Liver (tissue), 10 donors: ENCODE measurements at places on chromosomes 3 and 15.

DNA sequence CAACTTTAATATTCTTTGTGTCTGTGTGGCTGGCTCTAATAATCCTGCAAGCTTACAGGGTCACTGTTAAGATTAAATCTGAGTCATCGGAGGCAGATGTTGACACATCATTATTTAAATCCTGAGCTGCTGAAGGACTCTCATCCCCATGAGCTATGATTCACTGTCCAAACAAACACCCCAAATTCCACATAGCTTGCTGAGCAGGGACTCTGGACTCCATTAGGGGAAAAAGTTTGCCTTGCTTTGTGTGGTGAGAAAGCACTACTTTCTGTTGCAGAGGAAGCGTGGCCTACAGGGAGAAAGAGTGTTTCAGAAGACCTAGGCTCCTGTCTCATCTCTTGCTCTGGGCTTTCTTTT lies 213.7 kb downstream of the PDCD6IP start:
- no peaks in the 10 kb centered on the region for H3K4me1 ChIP-seq
- no peaks in the 10 kb centered on the region for H3K36me3 ChIP-seq
- no peak overlapping the region for H3K4me3 ChIP-seq
- H3K27ac ChIP-seq = no peak overlapping the region
- H3K27me3 ChIP-seq = no peaks in the 10 kb centered on the region

GRCh38 chr15:89492111-89492641 lies 4.2 kb downstream of the RHCG start:
- no peaks in the 10 kb centered on the region for H3K36me3 ChIP-seq
- H3K27ac ChIP-seq = no peak overlapping the region
- H3K4me1 ChIP-seq = peaks cover 2% of the 10 kb centered on the region
- no peaks in the 10 kb centered on the region for H3K27me3 ChIP-seq
- DNase-seq = no peak

- no peaks in the 10 kb centered on the region for H3K36me3 ChIP-seq
- H3K4me1 ChIP-seq = no peaks in the 10 kb centered on the region
- no peak for DNase-seq
- H3K27ac ChIP-seq = no peak overlapping the region
- H3K27me3 ChIP-seq = no peaks in the 10 kb centered on the region
Observed at GRCh38 chr3:96000966-96001365, 813.4 kb upstream of the EPHA6 start.

- DNase-seq = no peak
- no peak overlapping the region for H3K4me3 ChIP-seq
- no peaks in the 10 kb centered on the region for H3K36me3 ChIP-seq
- no peak overlapping the region for H3K27ac ChIP-seq
- no peaks in the 10 kb centered on the region for H3K4me1 ChIP-seq
Observed at GRCh38 chr15:50390554-50391264, 33.5 kb upstream of the USP8 start.
